ENCODE measurements at places on chromosomes 12 and 14.

GRCh38 chr12:106416273-106416672 is 58.7 kb downstream of the POLR3B start:
- DNase-seq = no peak

DNA sequence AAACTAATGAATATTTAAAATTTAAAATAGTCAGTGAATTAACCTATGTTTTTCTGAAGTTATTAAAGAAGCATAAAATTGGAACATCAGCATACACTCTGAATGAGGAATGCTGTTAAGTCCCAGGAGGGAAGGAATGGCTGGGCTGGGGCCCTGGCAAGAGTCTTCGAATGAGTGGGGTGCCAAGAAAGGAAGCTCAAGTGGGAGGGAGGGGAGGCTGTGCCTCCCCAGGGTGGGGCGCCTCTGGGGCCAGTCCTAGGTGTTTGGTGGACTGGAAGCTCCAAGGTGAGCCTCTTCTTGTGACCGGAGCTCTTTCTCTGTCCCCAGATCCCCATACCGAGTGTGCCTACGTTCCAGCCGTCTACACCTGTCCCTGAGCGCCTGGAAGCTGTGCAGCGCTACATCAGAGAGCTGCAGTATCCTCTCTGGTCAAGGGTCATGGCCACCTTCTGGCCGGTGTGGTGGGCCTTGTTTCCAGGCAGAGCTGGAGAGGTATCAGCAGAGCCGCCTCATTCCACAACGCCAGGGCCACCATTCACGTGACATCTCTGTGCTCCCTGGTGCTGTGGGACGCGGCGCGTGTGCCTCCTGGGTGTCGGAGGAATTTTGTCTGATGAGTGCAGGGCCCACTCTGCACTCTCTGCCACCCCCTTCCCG is 8.5 kb downstream of the VASH1 start:
- DNase-seq = peak; percentile 55

- DNase-seq = no peak
Measured at GRCh38 chr14:54356172-54356571, 40.6 kb upstream of the CDKN3 start.

DNA sequence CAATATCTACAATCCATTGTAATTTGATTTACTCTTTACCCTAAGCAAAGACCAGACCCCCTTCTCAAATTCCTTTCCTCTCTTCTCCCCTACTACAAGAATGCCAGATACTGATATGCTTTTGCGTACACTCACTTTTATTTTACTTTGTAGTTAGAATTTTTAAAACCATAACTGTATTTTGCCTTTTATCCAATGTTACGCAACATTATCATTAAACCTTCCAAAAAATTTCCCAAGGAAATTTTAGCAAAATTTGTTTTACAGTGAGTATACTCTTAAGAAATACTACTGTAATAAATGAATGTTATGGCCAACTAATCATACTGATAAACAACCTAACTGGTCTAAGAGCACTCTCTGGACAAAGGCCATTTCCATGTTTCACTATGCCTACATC is 22.3 kb downstream of the ATP2B1 start:
- no peak for DNase-seq

DNA sequence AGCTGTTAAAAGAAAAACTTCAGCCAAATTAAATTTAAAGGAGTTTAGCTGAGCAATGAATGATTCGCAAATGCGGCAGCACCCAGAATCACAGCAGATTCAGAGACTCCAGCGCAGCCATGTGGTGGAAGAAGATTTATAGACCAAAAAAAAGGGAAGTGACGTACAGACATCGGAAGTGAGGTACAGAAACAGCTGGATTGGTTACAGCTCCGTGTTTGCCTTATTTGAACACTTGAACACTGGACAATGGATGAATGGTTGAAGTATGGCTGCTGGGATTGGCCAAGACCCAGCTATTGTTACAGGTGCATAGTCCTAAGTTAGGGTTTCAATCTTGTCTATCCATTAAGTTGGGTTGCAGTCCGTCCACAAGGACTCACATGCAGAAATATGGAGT is 42.6 kb downstream of the GALNT8 start:
- DNase-seq = no peak

- no peak for DNase-seq
Measured at GRCh38 chr12:80291108-80291754, 152.8 kb upstream of the PTPRQ start.

GRCh38 chr12:86931714-86932113 is 675.5 kb upstream of the MGAT4C start:
- DNase-seq = no peak

GRCh38 chr14:24534286-24534685 is 26.2 kb upstream of the CMA1 start:
- DNase-seq = no peak

DNA sequence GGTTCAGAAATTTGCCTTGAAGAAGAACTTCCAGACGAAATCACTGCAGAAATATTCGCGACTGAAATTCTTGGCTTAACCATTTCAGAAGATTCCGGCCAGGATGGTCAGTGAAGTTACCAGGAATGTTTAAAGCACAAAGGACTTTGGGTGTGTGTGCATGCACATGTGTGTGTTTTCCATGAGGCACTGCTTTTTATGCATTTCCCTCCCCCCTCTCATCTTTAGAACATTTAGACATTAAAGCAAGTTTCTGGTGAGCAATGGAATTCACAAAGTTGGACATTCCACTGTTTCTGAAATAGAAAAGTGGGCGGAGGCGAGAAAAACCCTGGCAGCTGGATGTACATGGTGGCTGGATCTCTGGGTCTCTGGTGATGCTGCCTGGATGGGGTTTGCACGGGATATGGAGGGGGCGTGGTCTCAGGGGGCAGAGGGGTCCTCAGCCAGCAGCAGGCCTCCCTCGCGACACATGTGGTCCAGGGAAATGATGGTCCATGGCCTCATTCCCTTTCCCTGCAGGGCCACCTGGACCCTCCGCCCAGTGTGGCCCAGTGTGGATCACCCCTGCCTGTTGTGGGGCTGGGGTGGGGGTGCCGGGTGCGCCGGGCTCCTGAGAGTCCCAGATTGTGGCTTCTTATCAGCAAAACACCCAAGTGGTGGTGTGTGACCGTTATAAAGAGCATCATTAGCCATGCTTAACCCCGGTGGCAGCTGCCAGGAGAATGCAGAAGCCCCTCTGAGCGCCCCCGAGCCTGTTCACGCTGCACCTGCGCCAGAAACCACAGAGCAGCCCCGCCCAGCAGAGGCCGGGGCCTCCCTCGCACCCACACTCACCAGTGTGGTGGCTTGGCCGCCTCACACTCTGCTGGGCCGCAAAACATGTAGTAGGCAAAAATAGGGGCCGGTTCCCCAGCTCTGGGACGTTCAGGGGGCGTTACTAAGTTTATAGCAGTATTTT is 17.8 kb upstream of the BCL7A start:
- no peak for DNase-seq

- no peak for DNase-seq
Measured at GRCh38 chr12:14356147-14356546, 9.3 kb upstream of the ATF7IP start.

- no peak for DNase-seq
Measured at GRCh38 chr12:118427819-118428218, 51.5 kb downstream of the SUDS3 start.

GRCh38 chr12:121190523-121191031 is 19.4 kb upstream of the P2RX4 start:
- DNase-seq = no peak

DNA sequence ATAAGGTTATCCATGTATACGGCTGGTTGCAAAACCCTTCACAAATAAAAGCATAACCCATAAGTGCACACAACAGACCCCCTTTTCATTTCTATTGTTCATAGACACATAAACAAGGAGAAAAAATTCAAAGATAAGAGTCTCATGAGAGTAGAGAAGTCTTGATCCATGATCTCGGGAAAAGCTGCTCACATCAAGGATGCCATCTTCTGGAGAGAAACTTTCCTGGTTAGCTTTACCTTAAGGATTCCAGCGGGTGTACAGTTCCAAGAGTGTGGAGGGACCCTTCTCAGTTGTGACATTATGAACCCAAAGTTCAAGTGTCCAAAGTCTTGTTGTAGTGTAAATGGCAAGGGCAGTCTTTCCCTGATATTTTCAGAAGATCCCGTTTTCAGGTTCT is 144.5 kb downstream of the LLPH start:
- DNase-seq = no peak

- DNase-seq = no peak
Measured at GRCh38 chr12:90627180-90627896, 327.6 kb downstream of the CCER1 start.

DNA sequence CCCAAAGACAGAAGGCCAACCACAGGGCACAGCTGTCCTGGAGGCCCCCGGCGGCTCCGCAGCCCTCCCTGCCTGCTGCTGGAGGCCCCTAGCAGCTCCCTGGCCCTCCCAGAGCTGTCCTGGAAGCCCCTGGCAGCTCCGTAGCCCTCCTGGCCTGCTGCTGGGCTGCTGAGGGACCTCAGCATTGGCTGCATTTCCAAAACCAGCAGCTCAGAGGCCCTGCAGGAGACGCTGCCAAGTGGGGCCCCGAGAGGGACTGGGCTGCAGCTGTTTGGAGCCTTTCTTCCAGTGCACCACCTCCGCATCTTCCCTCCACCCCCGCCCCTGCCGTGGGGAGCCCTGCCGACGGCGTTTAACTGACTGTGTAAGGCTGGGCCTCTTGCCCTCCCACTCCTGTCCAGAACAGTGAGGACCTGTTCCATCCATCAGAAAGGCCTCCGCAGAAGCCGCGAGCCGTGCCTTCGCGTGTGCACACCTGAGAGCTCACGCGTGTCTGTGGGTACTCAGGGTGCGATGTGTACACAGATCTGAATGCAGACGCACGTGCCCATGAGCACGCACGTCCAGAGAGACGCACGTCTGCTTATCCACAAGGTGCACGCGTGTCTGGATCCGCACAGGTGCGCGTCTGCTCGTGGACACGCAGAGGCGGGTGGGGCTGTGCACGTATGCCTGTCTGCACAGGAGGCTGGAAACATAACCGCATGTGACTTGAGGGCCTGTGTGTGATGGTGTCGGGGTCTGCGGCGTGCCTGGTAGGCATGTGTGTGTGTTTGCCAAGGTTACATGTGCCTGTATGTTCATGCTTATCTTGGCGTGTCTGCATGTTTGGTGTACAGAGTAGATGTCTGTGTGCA is 57.0 kb upstream of the FBRSL1 start:
- no peak for DNase-seq

DNA sequence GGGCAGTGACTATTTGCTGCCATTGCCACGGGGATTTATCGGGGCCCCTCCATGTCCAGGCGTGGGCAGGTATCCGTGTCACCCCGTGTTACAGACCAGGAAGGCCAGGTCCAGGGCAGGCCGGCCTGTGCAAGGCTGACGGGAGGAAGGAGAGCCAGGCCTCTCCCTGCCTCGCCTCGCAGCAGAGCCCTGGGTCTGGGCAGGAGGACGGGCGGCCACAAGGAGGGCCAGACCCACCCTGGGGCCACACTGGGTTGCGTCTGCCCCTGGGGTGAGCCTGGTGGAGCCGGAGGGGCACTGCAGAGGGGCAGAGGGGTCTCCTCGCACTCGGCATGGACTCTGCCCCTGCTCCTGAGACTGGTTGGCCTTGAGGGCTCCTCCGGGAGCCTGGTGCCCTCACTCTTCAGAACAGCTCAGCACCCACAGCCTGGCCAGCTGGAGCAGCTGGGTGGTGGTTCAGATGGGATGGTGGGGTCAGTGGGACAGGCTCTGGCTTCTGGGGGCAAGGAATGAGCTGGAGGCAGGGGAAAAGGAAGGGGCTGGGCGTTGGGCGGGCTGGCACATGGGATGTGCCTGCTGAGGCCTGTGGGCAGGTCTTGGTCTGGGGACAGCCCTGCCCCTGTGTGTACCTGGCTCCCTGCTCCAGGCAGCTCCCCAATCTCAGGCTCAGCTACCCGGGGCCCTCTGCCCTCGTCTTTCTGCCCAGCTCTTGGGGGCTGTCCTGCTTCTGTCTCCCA is 53.9 kb downstream of the KIF26A start:
- no peak for DNase-seq

DNA sequence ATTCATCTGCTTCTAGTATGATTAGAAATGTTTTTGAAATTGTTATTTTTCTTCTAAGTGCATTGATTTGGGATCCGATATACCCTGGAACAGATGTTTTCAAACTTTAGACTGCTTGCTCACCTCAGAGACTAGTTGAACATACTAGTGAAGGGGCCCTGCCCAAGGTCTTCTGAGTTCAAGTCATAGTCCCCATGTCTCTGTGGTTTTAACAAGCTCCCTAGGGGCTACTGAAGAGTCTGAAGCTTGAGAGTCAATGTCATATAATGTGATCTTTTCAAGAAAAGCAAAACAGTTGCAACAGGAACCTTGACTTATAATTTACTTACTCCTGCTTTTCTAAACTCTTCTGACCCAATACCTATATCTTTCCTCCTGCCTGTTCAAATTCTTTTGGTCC is 7.5 kb upstream of the UBE2N start:
- no peak for DNase-seq

DNA sequence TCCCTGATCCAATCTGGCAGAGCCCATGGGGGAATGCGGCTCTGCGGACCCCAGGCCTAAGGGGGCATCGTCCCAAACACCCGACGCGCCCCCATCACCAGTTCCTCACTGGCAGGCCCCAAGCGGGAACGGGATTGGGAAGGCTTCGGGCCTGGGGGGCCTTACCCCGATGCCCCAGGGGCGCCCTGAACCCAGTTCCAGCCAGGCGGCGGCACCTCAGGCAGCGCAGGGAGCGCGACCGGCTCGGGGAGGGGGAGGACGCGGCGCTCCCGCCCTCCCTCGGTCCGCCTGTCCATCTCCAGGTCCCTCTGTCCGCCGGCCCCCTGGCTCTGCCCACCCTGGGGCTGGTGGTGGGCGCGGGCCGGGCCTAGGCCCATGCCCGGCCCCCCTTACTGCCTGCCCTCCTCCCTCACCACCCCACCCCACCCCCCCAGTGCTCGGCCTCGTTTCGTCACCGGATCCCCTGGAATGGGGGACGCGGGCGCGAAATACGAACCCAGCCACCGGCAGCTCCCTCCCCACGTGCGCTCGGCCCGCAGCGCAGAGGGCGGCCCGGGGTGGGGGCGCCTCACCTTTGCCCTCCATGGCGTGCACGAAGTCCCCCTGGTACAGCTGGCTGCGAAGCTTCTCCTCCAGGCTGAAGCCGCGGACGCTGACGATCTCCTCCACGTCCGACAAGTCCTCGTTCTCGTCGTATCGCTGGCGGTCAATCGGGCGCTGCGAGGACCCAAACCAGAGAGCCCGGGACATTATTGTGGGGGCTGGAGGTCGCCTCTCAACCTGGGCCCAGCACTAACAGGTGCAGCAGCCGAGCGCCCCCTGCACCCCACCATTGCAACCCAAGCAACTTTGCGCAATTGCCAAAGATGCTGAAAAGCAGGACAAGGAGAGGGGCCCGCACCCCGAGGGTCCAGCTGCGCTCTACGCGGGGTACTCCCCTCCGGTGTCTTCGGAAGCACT is 2.3 kb downstream of the KDM2B start:
- DNase-seq = no peak

Measured in mesenteric fat pad (tissue), 1 donor.